ENCODE measurements at places on chromosomes 5 and 9.

DNA sequence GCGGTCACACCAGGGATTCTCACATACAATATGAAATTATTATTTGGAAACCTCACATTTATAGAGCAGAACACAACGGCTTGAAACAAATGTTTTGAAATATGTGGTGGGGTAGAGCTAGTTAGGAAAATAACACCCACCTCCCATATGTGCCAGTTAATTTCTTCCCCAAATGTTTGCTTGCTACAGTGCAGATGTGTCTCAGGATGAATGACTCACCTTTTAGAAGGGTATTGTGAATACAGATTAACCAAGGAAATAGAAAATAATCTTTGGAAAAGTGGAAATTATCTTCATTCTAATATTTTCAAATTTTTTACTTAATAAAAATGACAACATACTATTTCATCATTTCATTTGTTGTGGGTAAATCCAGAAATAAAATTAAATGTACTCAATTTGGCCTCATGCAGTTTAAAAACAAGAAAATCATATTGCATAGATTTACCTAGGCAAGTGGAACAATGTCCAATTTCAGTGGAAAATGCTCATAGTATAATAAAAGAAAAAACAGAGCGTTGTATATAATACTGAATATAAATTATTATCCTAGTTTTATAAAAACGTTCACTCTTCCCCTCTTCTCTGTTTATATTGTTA lies 39.3 kb upstream of the RICTOR start:
- no peak for DNase-seq

DNA sequence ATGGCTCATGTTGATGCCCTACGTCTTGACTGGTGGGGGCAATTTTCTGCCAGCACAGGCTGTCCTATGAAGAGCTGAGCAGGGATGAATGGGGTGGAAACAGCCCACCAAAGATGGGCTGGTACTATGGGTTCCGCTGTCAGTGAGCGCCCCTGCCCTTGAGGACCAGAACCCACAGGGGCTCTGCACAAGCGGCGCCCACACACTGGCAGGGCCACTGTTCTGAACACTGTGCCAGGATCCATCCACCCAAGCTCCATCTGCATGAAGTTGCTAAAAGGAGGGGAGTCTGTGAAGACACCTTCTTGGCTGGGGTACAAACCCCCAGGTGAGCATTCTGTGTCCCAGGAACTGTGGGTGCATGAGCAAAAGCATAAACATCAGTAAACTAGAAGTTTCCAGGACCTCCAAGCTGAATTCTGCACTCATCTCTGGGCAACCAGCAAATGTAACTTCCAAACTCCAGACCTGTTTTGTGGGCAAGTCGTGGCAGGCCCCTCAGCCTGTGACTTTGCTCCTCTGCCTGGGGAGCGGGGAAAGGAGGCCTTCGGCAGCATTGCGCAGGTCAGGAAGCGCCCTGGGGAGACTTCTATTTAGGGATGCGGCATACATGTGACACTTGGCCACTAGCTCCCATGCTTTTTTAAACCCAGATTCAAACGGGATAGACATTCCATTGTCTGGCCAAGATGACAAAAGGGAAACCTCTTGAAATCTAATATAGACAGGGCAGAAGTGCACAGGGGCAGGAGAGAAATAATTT lies 48.9 kb downstream of the PTPN3 start:
- DNase-seq: no peak

GRCh38 chr5:58268268-58268667 lies 191.6 kb downstream of the PLK2 start:
- no peak for DNase-seq

DNA sequence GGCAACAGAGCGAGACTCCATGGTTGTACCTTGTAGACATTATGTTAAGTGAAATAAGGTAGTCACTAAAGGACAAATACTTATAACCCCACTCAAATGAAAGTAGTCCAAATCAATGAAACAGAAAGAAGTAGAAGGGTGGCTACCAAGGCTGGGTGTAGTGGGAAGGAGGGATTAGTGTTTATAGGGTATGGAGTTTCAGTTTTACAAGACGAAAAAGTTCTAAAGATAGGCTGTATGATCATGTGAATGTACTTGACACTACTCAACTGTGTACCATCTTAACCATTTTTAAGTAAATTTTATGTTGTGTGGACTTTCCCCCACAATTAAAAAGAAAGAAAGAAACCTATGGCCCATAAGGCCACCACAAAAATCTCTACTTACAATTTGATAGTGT lies 32.2 kb downstream of the ALDH7A1 start:
- DNase-seq: no peak

- DNase-seq: no peak
Measured at GRCh38 chr9:100413839-100414420, 13.0 kb upstream of the MSANTD3 start.

- DNase-seq: no peak
Measured at GRCh38 chr5:89827359-89827758, 582.2 kb downstream of the CETN3 start.

- no peak for DNase-seq
Measured at GRCh38 chr5:137234973-137235943, 263.9 kb downstream of the SPOCK1 start.

DNA sequence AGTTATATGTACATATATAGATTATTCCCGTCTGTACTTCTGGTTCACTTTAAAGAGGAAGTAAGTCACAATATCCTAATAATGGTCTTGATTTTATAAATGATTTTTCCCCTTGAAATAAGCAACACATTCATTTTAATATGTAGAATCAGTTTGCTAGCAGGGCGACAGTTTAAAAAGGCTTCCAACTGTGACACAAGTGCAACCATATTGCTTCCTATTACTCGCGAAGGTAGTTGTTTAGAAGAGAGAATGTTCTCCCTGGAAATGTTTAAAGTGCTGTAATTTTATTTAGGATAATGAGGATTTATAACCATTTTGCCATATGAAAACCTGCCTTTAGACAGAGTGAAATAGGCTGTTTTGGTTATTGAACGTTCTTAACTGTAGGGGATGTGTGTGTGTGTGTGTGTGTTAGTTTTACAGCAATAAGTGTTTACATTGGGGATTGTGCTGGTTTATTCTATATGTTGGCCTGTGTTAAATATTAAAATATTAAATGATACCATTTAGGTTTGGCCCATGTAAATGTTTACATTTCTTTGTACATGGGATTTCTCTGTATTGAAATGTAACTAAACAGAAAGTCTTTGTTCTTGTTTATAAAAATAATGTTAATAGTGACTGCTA lies 138.3 kb downstream of the PBX3 start:
- no peak for DNase-seq

- no peak for DNase-seq
Measured at GRCh38 chr5:75148051-75148450, 88.6 kb downstream of the ANKRD31 start.

GRCh38 chr5:154000703-154001102 lies 38.0 kb downstream of the FAM114A2 start:
- DNase-seq: no peak

GRCh38 chr5:177402271-177403043 lies 2.0 kb upstream of the PFN3 start:
- DNase-seq: peak; percentile 68

DNA sequence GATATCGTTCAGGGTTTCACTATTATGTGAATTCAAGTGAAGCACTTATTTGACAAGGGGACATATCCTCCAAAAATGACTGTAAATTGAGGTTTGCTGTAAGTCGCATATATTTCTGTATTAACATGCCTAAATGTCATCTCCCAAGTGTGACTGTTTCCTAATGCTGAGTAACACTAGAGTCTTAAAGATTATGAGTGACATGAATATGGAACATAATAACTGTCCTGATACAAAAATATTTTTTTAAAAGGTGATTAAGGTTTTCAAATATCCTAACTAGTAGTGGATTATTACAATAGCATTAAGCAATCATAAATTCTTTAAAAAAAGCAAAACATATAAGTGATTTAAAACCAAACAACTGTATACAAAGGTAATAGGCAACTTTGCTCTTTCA lies 3.6 kb downstream of the NFIB start:
- DNase-seq: no peak

Measured in activated CD4-positive, alpha-beta T cell treated with anti-CD3 and anti-CD28 coated beads, Interleukin-2, Interleukin-6, amounts not matched to agents 100 ng/mL and 50 ng/mL, durations not matched to agents 16 hours and 8 hours (primary cell).